ENCODE measurements at places on chromosomes 4 and X.

- DNase-seq: no peak
These were observed at the start of gene NAT8L for GRCh38 chr4:2059046-2059725. Gene NAT8L (plus strand): TSS chr4:2059327. CDS start chr4:2059512, 185 bp downstream.

DNA sequence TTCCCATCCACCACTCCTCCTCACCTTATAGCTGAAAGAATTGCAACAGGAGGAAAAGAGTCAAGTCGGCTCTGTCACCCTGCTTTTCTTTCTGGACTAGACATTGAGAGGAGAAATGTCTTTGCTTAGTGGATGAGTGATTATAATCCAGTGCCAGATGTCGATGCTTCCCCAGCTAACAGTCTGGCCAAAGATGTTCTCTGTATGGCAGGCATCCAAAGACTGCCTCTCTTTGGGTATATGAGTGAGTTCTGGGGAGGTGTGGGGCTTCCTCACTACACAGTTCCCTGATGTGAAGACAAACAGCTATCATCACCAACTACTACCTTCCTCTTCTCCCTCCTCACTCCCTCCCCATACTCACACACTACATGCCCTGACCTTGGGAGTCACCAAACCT, 90.9 kb downstream of the COMMD8 start:
- DNase-seq: no peak

- DNase-seq: no peak
These were observed 109.5 kb upstream of the MYOZ2 start for GRCh38 chr4:119025916-119026661.

- DNase-seq: no peak
These were observed 22.0 kb downstream of the RGS12 start for GRCh38 chr4:3314706-3315260.

GRCh38 chr4:83216959-83217683, 67.5 kb downstream of the COQ2 start:
- no peak for DNase-seq

DNA sequence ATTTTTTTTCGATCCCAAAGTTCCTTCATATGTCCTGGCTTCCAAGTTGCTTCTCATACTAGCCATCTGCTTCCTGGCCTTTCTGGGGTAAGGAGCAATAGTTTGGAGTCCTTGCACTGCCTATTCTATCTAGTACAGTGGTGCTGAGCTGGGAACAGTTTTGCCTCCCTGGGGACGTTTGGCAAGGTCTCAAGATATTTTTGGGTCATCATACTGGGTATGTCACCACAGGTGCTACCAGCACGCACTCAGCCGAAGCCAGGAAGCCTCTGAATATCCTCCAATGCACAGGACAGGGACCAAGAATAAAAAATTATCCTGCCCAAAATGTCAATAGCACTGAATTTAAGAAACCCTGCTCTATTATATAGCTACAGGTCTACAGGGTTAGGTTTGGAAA, 35.4 kb upstream of the TMSB15B start:
- DNase-seq: no peak

DNA sequence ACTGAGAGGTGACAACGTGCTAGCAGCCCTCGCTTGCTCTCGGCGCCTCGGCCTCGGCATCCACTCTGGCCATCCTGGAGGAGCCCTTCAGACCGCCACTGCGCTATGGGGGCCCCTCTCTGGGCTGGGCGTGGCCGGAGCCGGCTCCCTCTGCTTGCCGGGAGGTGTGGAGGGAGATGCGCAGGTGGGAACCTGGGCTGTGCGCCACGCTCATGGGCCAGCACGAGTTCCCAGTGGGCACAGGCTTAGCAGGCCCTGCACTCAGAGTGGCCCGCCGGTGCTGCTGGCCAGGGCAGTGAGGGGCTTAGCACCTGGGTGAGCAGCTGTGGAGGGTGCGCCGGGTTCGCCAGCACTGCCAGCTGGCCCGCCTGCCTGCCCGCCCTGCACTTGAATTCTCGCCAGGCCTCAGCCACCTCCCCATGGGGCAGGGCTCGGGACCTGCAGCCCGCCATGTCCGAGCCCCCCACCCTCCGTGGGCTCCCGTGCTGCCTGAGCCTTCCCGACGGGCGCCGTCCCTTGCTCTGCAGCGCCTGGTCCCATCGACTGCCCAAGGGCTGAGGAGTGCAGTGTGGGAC, 148.0 kb downstream of the RAPGEF2 start:
- DNase-seq: no peak

- no peak for DNase-seq
These were observed 466.0 kb downstream of the INPP4B start for GRCh38 chr4:142380052-142380602.

GRCh38 chrX:112631892-112632291, 47.8 kb downstream of the LHFPL1 start:
- DNase-seq: no peak

DNA sequence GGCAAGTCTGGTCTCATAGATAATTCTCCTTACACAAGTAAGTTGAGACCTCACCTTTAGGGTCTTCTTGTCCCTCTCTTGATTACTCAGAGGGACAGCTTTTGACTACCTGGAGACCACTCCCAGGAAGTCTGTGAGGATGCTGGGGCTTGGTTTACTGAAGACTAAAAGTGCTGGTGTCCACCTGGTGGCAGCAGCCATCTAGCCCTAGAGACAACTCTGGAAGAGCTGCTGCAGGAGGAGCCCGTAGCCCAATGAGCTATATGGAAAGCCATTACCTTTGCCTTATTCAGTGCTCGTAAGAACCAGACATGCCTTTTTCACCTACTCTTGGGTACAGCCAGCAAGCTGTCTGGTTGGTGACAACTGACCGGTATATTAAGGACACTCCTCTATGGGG, 7.3 kb downstream of the FGFBP2 start:
- DNase-seq: no peak

GRCh38 chrX:72108666-72109065, 23.0 kb downstream of the RTL5 start:
- DNase-seq: no peak

GRCh38 chr4:53809816-53810215, 218.5 kb upstream of the LNX1 start:
- no peak for DNase-seq

DNA sequence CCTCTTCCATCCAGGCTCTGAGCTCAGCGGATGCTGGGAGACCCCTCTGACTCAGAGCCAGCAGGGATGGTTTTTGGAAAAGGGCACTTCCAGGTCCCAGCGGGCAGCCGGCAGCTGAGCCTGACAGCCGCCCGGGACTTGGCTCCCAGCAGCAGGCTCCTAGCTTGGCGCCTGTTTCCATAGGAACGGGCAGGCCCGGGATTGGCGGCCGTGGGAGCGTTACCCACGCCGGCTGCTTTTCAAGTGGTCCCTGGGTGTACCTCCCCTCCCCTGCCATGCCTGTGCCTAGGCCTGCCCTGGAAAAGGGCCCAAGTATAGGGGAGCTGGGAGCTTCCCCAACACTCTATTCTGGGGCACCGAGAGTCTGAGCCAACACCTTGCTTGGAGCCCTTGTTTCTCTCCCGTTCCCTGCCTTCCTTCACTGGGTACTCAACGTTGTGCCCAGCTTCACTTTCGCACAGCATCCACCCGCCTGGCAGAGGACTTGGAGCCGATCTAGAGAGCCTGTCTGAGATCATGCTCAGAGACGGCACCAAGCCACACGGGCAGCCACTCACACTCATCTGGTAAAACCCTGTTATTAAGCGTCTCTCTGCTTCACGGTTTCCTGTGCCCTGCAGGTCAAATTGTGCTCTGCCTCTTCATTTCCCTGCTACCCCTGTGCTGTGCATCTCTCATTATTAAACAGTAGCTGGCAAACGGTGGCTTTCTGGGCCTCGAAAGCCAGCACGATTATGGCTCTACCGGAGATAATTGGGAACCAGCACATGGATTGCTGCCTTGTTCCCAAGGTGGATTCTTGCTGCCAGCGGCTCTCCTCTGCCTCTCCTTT, 521.5 kb downstream of the BCOR start:
- no peak for DNase-seq
